PC-9 (cell line): ENCODE measurements at places on chromosomes 5 and 9. TPM values are rescaled to one million over a fixed set of nuclear protein-coding genes. Genes with fewer than 3 reads are reported as not detected.

GRCh38 chr9:135759676-135760300, 57.8 kb downstream of the KCNT1 start:
- DNase-seq: no peak

TPPP gene
- 0.17 and 0.38 TPM in 2 replicates for total RNA-seq

DNA sequence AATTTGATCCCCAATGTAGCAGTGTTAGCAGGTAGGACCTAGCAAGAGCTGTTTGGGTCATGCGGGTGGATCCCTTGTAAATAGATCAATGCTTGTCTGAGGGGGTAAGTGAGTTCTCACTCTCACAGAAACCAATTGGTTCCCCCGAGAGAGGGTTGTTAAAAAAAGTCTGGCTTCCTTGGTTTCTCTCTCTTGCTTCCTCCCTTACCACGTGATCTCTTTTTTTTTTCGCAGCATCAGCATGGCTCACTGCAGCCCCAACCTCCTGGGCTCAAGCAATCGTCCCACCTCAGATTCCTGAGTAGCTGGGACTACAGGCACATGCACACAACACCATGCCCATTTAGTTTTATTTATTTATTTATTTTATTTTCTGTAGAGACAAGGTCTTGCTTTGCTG, 26.4 kb downstream of the RAPGEF6 start:
- DNase-seq: no peak

CCDC192 gene
- not detected in 2 replicates for total RNA-seq

GLDC gene
- 0.53 and 1.5 TPM in 2 replicates for total RNA-seq

DNA sequence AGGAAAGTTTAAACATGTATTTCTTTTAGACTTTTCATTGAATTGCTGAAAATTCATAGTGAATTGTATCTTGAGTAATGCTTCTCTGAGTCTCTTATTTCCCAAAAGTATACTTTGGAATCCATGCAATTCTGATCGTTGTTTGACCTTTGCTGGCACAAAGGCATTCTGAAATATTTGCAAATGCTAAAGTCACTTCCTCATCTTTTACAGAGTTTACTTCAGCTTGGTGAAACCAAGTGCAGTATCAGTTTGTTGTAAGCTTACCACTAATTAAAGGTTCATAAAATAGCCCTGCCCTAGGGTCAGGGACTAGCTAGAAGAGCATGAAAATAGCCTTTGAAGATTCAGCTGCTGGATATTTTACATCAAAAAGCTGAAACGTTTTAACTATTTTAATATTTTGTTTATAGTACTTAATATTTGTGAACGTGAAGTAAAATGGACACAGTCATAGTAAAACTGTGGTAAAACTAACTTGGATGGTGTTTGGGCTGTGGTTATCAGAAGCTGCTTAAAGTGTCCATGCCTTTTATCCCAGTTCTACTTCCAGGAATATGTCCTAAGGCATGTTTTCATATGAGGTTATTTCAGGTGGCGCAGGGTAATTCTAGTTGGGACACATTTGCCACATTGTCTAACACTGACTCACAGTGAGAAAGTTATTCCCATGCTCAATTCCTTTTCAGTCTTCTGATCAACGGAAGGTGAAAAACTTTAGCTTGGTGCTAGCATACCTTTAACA, 45.3 kb downstream of the SLC22A5 start:
- peak; percentile 53 for DNase-seq

DNA sequence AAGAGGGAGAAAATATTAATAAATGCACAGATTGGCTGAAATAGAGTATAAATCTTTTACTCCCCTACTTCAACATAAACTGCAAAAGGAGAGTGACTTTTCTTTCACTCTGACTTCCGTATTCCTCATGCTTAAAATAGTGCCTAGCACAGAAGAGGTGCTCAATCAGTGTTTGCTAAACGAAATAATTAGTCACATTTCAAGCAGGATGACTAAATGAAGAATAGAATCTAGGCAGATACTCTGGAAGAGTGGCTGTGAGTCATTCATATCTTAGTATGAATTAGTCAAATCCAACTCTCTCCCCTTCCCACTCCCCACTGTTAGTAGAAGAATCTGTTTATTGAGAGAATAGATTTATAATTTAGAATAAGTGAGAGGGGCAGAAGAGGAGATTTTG, 4.8 kb downstream of the CD274 start:
- no peak for DNase-seq

GRCh38 chr5:124453221-124454051, 293.0 kb downstream of the ZNF608 start:
- DNase-seq: no peak

SELENOP gene
- total RNA-seq: 4.6 and 5.3 TPM in 2 replicates

SCGB3A2 gene
- not detected in 2 replicates for total RNA-seq

DNA sequence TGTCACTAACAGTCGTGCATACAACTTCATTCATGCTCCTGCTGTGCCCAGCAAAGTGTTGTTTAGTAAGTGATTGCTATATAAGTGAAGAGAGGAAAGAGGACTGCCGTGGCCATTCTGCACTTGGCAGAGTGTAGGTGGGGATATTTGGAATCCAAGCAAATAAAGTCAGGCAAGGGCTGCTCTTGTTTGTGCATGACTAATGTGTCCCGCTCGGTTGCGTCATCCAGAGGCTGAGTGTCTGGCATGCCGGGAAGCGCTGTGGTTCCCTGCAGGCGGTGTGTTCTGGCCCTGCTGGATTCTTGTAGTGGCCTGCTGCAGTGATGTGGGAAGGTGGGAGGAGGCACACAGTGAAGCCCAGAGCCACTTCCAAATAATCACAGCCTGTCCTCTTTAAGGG, 136.9 kb upstream of the ANKH start:
- peak; percentile 99 for DNase-seq

GRCh38 chr5:138350563-138350890, 2.0 kb upstream of the KDM3B start:
- DNase-seq: no peak

DNA sequence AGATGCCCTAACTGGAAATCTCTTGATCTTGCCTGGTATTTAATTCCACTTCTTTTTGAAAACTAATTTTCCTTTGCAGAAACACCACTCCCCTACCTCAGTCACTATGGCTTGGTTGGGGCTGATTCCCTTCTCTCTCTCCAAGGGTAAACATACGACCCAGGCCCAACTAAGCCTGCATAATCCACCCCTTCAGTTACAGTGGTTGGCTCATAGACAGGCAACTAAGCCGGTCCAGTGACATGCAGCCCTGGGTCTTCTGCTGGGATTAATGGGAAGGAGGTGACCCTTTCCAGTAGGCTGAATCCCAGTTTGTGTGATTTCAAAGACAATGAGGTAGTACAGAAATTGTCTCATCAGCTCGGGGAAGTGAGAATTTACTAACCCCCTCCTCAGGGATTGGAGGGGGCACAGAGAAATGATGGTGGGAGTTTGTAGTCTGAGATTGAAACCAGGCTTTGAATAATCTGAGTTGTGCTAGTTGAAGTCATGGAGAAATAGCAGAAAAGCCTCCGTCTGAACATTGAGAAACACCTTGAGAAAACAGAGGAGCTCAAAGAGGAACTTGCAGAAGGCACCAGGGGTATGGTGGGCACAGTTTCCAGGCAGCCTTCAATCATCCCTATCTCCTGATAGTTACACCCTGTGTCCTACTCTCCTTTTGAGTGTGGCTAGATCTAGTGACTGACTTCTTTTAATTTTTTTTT, 148.9 kb downstream of the GCNT1 start:
- DNase-seq: no peak

OR1Q1 gene
- not detected in 2 replicates for total RNA-seq

DNA sequence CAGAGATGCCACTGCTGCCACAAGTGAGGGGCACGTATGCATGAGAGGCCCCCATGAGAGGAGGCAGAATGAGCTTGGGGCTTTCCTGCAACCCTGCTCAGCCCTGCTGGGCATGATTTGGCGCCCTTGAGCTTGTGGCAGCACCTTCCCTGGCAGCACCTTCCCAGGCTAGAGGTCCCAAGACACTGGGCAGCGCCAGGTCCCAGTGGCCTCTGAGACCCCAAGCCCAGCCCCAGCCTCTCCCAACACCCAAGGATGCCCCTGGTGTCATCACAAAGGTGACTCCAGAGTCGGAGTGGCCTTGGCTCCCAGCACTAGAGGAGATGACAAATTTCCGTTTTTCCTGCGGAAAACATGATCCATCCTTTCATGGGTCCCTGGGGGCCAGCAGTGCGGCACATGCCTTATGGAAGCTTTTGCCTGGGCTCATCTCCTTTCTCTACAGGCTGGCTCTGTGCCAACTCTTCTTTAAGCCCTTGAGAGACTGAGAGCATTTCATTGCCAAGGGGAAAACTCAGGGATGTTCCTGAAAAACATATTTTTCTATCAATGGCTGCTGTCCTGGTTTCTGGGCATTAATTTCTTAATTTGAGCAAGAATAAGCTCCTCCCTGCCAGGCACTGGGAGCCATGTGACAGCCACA, 77.1 kb upstream of the ADAMTS2 start:
- no peak for DNase-seq

NR2F1-AS1 gene
- total RNA-seq: 5.9 and 6.0 TPM in 2 replicates

DNA sequence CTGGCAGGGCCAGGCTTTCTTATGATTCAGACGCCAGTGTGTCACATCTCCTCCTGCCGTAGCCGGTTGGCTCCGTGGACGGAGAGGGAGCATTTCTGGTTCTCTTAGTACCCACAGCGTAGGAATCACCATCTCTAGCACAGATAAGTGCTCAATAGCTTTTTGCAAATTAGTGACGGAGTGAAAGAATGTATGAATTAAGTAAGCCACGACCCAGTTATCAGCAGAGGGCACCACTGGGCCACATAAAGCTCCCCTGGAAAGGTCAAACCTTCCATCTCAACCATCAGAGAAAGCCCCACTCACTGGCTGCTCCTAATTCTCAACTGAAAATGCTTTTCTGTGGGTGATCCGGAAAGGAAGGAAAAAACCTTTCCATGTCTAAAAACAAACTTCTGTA, 317.0 kb upstream of the ADCY2 start:
- DNase-seq: no peak

PRUNE2 gene
- total RNA-seq: 0.20 TPM in 1 of 2 replicates, not detected in the other

GFI1B gene
- not detected in 2 replicates for total RNA-seq

- DNase-seq: no peak
Measured at GRCh38 chr5:139842321-139842720, 46.7 kb downstream of the PSD2 start.

DNA sequence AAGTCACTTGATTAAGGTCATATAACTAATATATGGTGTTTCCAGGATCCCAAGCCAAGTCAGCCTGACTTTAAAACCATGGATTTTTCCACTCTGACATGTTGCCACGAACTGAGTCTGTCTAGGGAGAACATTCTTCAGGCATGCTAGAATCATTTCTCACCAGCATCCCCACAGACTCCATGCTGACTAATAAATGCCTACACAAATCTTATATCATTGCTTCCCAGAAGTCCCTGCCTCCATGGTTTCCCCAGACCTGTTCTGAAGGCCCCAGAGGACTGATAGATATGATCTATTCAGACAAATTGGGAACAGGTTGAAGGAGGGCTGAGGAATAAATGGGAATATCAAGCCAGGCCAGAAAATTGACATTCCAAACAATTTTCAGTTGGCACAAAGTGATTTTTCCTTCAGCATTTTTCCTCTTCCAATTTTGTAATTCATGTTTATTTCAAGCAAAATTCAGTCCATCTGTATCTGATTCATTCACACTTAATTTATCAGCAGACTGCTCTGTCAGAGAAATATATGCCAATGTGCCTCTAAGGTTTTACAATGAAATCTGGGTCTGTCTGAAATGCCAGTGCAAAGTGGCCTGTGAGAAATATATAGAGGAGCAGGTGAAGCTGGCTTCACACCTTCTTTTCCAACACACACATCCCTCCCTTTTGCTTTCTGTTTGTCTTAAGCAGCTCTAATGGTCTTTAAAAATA, 413.6 kb upstream of the TNC start:
- no peak for DNase-seq

NUDT12 gene
- 12.9 and 13.3 TPM in 2 replicates for total RNA-seq

OSMR gene
- total RNA-seq: 45.3 and 65.4 TPM in 2 replicates

- no peak for DNase-seq
Measured at GRCh38 chr5:64659289-64659688, 31.0 kb upstream of the SHISAL2B start.

ZNF608 gene
- 2.8 and 5.5 TPM in 2 replicates for total RNA-seq

KIF24 gene
- 4.5 and 6.9 TPM in 2 replicates for total RNA-seq
